ENCODE measurements at places on chromosomes 6 and 20. TPM values are rescaled to one million over a fixed set of nuclear protein-coding genes. Genes with fewer than 3 reads are reported as not detected.

DNA sequence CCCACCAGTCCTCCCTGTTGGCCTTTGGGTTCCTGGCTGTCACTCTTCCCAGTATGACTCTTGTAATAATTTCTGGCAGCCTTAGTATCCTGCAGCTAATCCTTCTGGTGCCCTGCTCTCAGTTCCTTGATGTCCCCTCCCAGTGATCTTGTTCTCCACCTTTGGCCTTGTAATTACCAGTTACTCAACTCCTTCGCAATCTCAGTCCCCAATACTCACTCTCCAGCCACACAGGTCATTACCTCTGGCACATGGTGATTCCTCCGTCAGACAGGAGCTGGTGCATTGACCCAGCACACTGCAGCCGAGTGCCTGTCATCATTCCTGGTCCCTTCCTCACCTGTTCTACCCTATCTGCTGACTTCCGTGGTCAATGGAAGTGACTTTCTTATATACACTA lies 101.4 kb downstream of the FAM120B start:
- no peak for DNase-seq

GRCh38 chr6:27966816-27967426 lies 9.9 kb downstream of the OR2B6 start:
- DNase-seq: no peak

DNA sequence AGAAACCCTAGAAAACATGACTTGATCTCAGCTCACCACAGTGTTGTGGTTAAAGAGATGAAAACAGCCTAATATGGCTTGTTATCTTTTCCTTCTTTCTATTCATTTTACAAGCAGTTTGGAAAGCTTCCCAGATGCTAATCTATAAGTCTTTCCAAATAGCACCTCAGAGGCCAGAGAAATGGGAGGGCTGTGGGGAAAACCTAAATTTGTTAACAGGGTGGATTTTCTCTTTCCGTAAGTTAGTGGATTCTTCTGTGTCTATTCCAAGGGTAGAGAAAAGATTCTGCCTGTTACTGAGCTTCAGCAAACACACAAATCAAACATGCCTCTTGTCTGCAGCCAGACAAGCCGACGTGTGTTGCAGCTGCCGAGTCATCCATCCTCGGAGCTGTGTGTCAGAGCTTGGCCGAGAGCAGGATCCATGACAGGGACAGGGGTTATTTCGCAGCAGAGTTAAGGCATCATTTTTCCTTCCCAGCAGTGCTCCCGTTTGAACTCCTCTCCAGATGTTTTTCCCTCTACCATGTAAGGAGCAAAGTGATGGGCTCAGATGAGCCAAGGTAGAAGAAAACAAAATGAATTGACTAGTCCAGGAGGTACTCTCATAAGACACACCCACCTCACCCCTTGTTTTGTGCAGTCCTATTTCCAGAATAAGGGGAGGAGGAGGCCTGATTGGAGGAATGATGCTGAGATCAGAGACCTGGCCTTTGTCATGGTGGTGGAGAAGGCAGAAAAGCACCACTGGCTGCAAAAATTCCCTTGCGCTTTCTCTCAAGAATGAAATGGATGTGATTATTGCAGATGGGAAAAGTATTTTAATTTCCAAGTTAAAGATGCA lies 560.0 kb downstream of the C6orf118 start:
- DNase-seq: peak; percentile 35

- DNase-seq: no peak
Measured at GRCh38 chr6:27049863-27050781, 197.4 kb upstream of the PRSS16 start.

GRCh38 chr6:128311944-128312570 lies 208.3 kb downstream of the PTPRK start:
- no peak for DNase-seq

DNA sequence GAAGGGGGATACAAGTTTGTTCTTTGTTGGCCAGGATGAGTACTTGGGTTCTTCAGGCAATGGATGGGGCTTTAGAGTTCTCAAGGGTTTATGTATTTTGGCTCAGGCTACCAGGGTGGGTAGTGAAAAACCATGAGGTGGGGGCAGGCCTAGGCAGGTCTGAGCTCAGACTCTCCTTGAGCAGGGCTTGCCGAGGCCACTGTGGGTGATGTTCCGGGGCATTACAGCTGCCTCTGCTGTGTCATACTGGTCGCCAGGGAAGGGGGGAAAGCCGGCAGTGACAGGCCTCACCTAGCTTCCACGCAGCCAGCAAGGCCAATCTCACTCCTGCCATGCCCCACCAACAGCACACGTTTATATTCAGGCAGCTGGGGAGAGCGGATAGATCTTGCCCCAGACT lies 79.6 kb downstream of the BCKDHB start:
- DNase-seq: no peak

DNA sequence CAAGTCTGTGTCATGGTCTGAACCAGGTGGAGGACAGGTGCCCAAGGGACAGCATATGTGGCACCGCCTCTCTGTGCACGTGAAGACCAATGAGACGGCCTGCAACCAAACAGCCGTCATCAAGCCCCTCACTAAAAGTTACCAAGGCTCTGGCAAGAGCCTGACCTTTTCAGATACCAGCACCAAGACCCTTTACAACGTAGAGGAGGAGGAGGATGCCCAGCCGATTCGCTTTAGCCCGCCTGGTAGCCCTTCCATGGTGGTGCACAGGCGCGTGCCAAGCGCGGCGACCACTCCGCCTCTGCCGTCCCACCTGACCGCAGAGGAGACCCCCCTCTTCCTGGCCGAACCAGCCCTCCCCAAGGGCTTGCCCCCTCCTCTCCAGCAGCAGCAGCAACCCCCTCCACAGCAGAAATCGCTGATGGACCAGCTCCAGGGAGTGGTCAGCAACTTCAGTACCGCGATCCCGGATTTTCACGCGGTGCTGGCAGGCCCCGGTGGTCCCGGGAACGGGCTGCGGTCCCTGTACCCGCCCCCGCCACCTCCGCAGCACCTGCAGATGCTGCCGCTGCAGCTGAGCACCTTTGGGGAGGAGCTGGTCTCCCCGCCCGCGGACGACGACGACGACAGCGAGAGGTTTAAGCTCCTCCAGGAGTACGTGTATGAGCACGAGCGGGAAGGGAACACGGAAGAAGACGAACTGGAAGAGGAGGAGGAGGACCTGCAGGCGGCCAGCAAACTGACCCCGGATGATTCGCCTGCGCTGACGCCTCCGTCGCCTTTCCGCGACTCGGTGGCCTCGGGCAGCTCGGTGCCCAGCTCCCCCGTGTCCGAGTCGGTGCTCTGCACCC lies 109.5 kb upstream of the RAB32 start:
- DNase-seq: peak; percentile 17

GRCh38 chr6:27156874-27157458 lies 90.5 kb upstream of the PRSS16 start:
- DNase-seq: no peak

- DNase-seq: no peak
Measured at GRCh38 chr20:35601990-35602389, 13.6 kb upstream of the SPAG4 start.

- no peak for DNase-seq
Measured at GRCh38 chr6:35451354-35452182, 570 bp upstream of the FANCE start.

DNA sequence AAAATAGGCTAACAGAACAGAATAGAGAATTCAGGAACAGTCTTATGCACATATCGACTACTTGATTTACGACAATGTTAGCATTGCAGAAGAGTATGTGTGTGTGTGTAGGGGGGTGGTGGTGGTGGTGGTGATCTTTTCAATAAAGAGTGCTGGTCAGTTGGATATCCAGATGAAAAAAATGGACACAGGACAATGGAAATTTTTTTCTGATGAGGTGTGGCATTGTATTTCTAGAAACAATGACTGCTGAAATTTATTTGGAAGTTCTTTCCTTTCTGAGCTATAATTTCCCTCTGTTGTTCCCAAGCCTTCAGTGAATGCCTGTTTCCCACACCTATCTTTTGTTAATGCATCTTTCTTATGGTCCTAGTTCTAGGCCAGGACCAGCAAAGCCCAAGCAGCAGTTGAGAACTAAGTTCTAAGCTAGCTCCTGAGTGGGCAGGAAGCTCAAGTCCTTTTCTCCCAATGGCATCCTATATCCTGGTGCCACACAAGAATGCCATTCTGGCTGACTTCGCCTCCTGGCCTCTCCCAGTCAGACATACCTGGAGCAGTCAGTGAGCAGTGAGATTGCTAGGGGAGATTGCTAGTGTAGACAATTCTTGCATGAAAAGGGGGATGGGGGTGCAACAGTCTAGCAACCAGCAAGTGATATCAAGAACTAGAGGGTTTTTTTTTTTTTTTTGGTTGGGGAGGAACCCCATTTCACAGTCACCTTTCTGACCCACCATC lies 1.2 kb upstream of the TOX2 start:
- no peak for DNase-seq

- no peak for DNase-seq
Measured at GRCh38 chr20:52783769-52784168, 188.4 kb upstream of the TSHZ2 start.

DNA sequence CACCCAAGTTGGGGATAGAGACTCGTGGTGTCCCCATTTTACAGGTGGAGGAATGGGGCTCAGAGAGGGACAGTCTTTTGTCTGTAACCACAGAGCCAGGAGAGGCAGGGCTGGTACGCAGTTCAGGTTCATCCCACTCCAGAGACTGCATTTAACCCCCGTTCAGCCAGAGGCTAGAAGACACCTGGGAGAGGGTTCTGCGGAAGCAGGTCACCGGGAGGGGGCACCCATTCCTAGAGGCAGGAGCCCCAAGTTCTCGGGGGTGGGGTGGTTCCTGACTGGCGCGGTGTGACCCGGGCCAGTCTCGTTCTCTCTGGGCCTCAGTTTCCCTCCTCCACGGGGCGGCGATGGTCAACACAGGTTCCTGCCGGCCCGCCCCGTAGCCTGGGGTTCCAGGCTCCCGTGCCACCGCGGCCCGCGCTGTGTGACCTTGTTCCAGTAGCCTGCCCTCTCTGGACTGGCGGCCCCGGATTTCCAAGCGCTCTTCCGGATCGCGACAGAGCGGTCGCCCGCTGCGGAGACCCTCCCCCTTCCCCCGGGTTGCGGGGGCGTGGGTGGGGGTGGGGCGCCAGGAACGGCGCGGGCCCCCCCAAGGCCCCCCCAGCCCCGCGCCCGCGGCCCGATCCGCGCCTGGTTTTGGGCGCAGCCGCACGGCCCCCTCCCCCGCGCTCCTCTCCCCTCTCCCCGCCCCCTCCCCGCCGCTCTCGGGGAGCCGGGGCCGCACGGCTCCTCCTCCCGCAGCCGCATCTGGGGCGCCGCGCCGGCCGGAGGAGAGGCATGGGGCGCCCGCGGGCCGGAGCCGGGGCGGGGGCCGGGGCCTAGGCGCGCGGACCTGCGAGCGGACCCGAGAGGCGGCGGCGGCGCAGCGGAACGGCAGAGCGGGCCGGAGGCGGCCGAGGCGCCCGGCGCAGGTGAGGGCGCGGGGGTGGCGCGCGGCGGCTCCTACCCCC lies at the start of gene DLGAP4:
DLGAP4 (plus strand) TSS at position 738 of the 950 bp plus-strand sequence. CDS start 125,379 bp downstream, outside the sequence.
- DNase-seq: no peak

LST1 gene
- 28.2 TPM for total RNA-seq

GUCA1A gene
- not detected for total RNA-seq

KHDC1L gene
- total RNA-seq: not detected

MYCT1 gene
- total RNA-seq: 6.6 TPM

FOXF2 gene
- total RNA-seq: not detected

MACROD2 gene
- 11.5 TPM for total RNA-seq

HLA-G gene
- total RNA-seq: 1.6 TPM

Data from adrenal gland (tissue), 19 donors.